ENCODE measurements at places on chromosomes 5 and 9. TPM values are rescaled to one million over a fixed set of nuclear protein-coding genes. Genes with fewer than 3 reads are reported as not detected.

The ARL14EPL gene
- not detected for polyA plus RNA-seq

The PLPP1 gene
- 110 TPM for polyA plus RNA-seq

The IL17B gene
- polyA plus RNA-seq, result 1.3 TPM

The KIAA1191 gene
- 78.6 TPM for polyA plus RNA-seq

The HTR1A gene
- polyA plus RNA-seq, result not detected

The HCN1 gene
- 0.06 TPM for polyA plus RNA-seq

The SHOC1 gene
- polyA plus RNA-seq, result 1.1 TPM

DNA sequence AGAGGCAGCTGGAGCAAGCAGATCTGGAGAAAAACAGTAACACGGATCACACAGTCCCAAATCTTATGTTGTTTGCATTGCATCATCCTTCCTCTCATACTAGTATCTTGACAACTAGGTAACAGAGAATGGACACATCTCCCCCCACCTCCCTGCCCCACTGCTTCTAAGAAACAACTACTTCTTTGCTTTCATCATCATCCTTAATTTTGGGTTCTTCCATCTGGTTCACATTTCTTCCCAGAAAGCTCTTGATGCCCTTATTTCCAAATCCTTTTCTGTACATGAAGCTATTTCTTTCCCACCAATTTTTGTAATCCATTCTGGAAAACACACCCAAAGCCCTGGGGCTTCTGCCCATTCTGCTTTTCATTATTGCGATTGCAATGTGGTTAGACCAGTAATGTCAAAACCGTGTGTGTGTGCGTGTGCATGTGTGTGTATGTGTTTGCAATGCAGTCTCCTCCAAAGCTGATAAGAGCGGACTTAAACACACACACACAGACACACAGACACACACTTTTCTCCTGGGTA is 254.7 kb upstream of the SLC30A5 start:
- no peak for DNase-seq

GRCh38 chr5:96997265-96997859 is 61.5 kb downstream of the LNPEP start:
- DNase-seq, result peak; percentile 26

- DNase-seq, result no peak
Measured at GRCh38 chr9:6142799-6143454, 72.7 kb upstream of the IL33 start.

GRCh38 chr9:91298311-91298710 is 63.4 kb downstream of the AUH start:
- no peak for DNase-seq

DNA sequence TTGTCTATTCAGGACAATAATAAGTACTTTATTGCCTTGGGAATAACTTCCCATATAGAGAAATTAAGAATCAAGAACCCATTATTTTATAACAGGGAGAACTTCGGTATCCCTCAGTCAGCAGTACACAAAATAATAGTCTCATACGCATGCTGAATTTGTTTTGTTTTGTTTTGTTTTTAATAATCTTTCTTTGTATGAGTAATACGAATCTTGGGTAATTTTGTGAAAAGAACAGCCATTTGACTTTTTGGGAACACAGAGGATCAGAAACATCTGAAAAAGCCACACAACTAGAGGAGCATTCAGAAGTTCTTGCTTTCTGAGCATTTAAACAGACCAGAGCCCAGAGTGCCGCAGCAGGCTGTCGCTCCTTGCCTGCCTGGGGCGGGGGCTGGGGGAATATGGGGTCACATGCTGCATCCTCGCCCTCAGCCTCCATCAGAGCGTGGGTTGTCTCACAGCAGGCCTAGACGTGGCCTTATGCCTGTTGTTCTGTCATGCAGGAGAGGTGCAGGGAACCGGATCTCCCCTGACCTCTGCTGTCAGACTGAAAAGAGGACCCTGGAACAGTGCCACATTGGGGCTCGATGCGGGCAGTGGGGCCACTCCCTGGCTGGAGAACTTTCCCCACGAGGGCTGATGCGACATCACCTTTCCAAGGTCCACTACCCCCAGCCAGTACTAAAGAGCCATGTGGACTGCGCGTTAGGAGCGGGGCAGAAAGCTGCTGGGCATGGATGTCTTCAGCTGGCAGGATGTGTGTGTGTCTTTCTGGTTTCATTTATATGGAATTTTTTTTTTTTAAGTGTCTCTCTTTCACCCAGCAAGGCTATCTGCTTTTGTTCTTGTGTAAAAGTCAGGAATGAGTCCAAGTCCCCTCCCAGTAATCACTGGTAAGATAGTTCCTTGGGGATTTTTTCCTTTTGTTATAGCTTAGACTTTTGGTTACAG is 133.4 kb upstream of the OTULINL start:
- no peak for DNase-seq

DNA sequence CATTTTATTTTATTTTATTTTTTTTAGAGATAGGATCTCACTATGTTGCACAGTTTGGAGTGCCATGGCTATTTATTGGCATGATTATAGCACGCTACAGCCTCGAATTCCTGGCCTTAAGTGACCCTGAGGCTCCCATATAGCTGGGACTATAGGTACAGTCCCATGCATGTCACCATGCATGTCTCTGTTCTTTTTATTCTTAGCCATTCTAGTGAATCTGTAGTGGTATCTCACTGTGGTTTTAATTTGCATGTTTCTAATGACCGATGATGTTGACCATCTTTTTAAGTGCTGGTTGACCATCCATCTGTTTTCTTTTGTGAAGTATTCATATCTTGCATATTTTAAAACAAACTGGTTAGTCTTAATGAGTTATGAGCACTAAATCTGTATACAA is 76.1 kb downstream of the SLC44A1 start:
- no peak for DNase-seq

DNA sequence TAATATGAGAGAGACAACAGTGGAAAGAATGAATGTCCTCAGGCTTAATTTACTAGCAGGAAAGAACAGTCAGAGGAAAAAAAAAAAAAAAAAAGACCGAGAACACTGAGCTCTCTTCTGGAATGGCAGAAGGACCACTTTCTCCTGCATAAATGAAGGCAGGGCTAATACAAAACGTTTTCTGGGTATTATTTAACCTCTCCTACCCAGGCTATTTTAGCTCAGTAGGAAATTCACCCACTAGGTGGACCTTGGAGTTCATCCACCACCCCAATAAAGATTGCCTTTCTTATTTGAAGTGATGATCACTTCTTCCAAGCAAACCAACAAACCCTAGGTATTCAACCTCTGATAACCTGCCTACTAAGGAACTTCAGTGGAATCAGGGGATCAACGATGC is 3.7 kb downstream of the GLIS3 start:
- no peak for DNase-seq

GRCh38 chr9:70635790-70636189 is 221.3 kb upstream of the KLF9 start:
- DNase-seq, result no peak

GRCh38 chr5:127010362-127010761 is 20.0 kb downstream of the MARCHF3 start:
- DNase-seq, result no peak

DNA sequence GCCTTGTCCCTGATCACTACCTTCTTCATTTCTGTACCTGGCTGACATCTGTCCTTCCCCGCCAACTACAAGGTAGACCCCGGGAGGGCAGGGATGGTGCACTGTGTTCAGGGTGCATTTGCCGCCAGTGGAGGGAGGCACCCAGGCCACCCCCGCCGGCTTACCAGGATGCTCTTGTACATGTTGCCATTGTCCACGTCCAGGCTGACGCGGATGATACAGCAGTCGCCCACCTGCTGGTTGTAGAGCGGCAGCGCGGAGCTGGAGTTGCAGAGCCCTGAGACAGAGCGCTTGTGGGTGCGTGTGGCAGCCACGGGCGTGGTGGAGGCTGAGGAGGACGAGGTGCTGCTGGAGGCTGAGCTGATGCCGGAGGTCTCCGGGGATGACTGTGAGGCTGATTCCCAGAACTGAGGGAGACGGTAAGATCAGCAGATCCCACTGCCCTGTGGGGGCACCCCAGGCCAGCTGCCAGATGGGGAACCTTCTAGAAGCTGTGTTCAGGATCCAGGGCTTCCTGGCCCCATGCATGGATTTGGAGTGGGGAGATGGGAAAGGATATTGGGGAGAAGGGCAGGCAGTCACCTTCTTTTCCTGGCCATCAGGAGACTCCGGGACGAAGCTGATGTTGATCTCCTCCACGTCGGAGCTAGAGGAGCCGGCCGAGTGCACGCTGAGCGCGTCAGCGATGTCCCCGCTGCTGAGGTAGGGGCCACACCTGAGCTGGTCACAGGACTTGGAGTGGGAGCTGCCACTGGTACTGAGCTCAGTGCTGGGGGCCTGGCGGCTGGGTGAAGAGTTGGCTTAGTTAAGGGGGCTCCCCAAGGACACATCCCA is 19.5 kb downstream of the RALGDS start:
- DNase-seq, result no peak

DNA sequence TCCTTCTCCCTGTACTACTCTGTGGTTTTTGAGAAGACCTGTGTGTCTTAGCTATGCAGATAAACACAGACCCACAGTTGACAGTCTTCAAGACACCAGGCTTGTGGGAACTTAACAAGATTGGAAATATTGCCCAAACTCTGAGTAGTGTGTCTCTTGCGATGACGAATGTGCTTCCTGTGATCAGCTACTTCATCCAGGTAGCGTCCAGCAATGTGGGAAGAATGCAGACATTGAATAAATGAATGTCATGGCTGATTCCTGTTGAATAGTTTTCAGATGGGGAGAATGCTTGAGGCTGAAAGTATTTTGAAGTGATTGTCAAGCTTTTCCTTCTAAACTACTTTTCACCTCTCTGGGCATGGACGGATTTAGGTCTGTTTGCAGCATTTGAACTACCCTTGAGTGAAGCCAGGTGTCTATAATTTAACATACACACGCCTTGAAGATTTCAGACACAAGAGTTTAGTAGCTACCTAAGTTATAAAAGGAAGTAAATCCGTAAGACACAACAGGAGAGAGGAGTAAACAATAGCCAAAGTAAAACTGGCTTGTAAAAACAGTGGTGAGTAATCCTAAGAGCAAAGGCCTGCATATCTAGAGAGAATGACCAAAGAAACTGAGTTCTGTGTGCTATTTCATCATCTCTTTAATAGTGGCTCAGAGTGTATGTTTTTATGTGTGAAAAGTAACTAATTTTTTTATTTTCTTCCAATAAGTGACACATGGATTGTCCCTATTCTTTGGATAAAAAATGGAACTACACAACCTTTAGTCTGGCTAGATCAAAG is 30.0 kb upstream of the ARL14EPL start:
- DNase-seq, result no peak

DNA sequence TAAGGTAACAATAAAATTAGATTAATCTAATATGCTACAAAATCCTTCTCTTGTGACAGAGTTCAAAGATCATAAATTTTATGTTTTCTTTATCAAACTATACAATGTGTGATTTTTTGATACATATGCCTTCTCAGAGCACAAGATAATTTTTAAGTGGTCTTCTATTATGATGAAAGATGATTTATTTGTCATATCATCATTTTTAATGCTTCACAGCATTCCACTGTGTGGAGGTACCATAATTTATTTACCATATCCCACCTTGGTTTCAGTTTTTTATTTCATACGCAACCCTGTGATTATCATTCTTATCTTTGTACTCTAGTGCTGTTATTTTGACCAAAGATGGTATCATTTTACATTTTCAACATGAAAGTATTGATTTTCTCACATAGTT is 41.7 kb downstream of the POLK start:
- DNase-seq, result no peak

DNA sequence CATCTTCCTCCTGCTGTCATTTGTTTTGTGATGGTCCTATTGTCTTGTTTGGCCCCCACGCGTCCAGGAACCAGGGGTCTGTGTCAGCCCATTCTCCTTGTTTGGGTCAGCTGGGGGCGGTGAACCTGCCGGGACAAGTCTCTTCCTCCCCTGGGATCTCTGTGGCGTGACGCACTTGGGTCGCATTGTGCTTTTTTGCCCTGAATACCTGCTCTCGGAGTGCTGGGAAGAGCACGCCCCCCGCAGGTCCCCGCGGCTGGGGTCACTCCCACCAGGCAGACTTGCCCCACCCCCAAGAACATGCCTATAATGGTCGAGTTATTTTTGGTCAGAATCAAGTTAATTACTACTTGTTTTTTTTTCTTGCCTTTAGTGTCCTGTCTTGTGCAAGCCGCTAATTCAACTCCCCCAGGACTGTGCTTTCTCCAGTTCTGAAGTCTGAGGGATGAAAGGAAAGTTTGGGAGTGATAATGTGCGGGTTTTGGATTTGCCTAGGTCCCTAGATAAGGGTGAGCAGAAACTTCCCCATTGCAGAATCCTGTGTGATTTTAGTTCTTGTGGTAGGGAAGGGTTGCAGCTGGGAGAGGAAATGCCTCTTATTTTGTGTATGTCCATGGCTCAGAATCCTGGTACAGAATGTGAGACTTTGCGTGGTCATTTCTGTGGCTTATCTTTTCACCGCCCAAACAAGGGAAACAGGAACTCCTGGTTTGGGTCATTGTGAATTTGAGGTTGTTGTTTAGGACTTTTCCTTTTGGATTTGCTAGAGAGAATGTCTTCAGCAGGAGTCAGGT is 789 bp downstream of the ACER2 start:
- no peak for DNase-seq

GRCh38 chr5:128225245-128226030 is 141.9 kb downstream of the SLC12A2 start:
- no peak for DNase-seq

DNA sequence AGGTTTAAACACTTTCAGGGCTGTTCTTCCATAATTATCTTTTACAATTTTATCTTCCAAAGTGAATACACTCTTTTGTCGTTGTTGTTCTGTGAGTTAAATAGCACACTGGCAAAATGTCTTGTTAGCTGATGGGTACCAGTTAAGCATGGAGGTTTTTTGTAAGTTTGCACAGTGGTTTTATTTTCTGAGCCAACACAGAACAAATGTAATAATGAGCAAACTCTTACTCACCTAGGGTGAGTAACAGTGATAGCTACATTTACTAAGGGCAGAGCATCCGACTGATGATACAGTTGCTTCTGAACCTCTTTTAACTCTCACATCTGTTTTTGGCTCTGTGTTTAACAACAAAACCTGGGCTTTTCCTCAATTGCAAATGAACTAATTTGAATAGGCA is 103.2 kb downstream of the CTNND2 start:
- no peak for DNase-seq

GRCh38 chr9:137956039-137956438 is 78.5 kb downstream of the CACNA1B start:
- DNase-seq, result no peak
